ENCODE measurements at places on chromosomes 4 and X. TPM values are rescaled to one million over a fixed set of nuclear protein-coding genes. Genes with fewer than 3 reads are reported as not detected.

HTT gene
- total RNA-seq: 97.1 TPM

SSX4 gene
- total RNA-seq: not detected

MAGEA4 gene
- total RNA-seq: not detected

GPM6B gene
- total RNA-seq: not detected

CYLC1 gene
- total RNA-seq: not detected

HMX1 gene
- total RNA-seq: not detected

KLB gene
- not detected for total RNA-seq

LUZP4 gene
- not detected for total RNA-seq

SMIM43 gene
- not detected for total RNA-seq

CT45A10 gene
- not detected for total RNA-seq

PARM1 gene
- total RNA-seq: 0.38 TPM

USP17L22 gene
- not detected for total RNA-seq

TBC1D25 gene
- 29.9 TPM for total RNA-seq

EOLA1 gene
- total RNA-seq: 24.1 TPM

TMSB15B gene
- 9.1 TPM for total RNA-seq

APLN gene
- total RNA-seq: not detected

NAT8L gene
- total RNA-seq: 0.35 TPM

SMIM14 gene
- total RNA-seq: 4.8 TPM

SPOCK3 gene
- not detected for total RNA-seq

BMX gene
- total RNA-seq: not detected

FAM50A gene
- 51.9 TPM for total RNA-seq

FHDC1 gene
- total RNA-seq: not detected

TEC gene
- total RNA-seq: 2.5 TPM

RAB9B gene
- 0.26 TPM for total RNA-seq

PRR32 gene
- not detected for total RNA-seq

SH3D19 gene
- total RNA-seq: 0.66 TPM

MEPE gene
- not detected for total RNA-seq

ZCCHC12 gene
- not detected for total RNA-seq

RNF212 gene
- total RNA-seq: 4.4 TPM

TEX13C gene
- not detected for total RNA-seq

SCML2 gene
- total RNA-seq: 1.1 TPM

Measured in T-cell (primary cell).